ENCODE measurements at places on chromosomes 1 and 21. TPM values are rescaled to one million over a fixed set of nuclear protein-coding genes. Genes with fewer than 3 reads are reported as not detected.

- no peak for DNase-seq
Measured at GRCh38 chr21:15241997-15242736, 177.4 kb upstream of the NRIP1 start.

DNA sequence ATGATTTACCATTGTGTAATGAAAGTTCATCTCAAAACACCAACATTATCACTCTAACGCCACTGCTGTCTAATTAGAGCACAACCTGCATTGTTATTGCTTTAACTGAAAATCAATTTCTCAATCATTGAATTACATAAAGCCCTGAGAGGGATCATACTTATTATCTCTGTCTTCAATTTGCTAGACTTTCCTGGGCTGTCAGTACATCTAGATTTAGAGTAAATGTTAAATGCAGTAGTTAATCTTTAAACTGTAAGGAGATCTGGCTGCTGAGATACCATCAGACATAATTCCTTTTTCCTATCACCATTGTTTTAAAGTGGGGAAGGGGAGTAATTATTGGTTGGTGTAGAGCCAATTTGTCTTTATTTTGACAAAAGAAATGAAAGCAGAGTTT, 1995.1 kb downstream of the MRPL39 start:
- DNase-seq = no peak

GRCh38 chr1:110449661-110450651, 993 bp upstream of the PROK1 start:
- DNase-seq = no peak

DNA sequence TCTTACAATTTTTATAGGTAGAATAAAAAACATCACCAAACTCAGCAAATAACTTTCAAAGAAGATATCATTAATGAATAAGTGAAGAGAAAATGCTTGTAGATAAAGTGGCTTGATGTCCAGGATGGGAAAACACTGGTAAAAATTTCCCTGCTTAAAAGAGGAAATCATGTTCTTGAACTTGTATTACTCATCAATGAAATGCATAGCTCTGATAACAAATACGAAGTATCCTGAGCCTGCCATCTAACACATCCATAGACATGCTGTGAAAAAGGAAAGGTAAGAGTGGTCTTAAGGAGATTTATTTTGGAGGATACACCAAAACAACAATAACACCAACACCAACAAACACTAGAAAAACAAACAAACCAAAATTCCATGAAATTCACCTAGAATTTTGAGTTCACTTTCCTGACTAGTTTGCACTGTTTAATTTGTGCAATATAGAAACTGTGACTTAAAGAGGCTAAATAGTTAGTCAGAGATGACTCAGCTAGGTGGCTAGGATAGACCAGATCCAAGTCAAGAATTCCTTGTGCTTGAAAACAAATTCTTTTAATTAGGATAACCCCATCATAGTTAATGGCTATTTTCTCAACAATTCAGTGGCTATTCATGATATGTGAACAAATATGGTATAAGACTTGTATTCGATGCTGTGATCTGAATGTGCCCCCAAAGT, 179.8 kb upstream of the KCNK2 start:
- peak; percentile 74 for DNase-seq

- no peak for DNase-seq
Measured at GRCh38 chr21:20010691-20011200, 987.5 kb upstream of the NCAM2 start.

The LCE2B gene
- total RNA-seq = not detected

DNA sequence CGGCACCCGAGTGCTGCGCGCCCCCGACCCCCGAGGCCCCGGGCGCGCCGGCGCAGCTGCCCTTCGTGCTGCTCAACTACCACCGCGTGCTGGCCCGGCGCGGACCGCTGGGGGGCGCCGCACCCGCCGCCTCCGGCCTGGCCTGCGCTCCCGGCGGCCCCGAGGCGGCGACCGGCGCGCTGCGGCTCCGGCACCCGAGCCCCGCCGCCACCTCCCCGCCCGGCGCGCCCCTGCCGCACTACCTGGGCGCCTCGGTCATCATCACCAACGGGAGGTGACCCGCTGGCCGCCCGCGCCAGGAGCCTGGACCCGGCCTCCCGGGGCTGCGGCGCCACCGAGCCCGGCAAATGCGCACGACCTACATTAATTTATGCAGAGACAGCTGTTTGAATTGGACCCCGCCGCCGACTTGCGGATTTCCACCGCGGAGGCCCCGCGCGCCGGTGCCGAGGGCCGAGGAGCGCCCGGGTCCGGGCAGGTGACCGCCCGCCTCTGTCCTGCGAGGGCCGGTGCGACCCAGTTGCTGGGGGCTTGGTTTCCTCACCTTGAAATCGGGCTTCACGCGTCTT, 49.0 kb downstream of the SIM2 start:
- DNase-seq = peak; percentile 40

- no peak for DNase-seq
Measured at GRCh38 chr21:38777015-38777414, 28.7 kb upstream of the ETS2 start.

- DNase-seq = no peak
Measured at GRCh38 chr1:86491171-86491950, 22.6 kb downstream of the CLCA1 start.

GRCh38 chr1:37599940-37600339, 4.2 kb upstream of the GNL2 start:
- DNase-seq = no peak

DNA sequence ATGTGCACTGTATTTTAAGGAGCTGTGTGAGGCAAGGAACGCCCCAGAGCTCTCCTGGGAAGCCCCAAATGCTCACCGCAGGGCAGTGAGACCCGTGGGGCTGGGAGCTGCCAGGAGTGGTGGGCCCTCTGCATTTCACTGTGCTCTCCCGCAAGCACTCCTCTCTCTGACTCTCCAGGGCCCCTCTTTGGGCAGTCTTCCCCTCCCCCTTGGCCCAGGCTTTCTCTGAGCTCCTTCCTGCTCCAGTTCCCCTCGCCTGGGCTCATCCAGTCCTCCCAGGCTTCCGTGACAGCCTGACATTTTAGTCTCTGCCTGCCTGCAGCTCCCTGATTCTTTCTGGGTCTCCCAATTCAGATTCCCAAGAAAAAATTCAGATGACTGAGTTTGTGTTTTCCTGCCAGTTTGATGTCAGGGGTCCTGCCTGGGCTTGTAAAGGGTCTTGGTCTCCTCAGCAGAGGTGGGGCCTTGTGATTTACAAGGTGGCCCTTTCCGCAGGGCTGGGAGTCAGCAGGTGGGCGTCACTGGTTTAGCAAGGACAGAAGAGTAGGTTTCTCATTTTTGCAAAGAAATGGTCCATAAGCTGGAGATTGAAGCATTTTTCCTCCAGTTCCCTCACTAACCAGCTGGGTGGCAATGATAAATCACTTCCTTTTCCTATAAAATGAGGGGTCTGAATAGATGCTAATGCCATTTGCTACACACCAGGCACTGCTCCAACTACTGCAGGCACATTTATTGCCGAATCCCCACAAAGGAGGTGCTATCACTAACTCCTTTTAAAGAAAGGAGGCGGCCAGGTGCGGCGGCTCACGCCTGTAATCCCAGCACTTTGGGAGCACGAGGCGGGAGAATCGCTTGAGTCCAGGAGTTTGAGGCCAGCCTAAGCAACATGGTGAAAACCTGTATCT, 1.9 kb upstream of the CA6 start:
- DNase-seq = no peak

DNA sequence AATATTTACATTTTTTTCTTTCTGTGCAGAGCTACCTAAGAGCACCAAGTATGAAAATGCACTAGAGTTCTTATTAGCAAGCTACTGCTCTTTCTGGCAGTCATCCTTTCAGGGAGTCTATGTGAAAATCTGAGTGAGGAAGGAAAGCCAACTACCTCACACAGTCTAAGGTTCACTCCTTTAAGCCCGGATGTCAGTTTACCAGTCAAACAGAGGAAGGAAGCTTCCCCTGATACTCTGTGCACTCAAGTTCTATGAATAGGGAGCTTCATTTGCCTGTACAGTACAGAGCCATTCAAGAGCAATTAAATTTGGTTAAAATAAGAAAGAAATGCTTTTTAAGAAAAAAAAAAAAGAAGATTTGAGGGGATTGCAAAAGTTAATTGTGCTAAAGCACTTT, 6.9 kb downstream of the COL11A1 start:
- no peak for DNase-seq

DNA sequence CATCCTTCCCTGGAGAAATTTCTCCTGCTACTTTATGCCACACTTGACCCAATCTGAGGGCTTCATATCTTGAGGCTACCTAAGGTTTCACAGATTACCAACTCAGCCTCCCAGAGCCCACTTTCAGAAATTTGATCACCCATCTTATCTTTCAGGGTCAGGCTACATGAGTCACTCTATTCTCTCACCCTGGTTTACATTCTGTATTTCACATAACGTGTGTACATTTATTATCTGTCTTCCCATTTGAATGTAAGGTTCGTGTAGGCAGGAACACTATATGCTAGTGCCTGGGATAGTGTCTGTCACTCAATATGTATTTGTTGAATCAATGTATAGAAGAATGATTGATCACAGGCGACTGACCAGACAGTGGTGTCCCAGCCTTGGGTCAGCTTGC, 124.8 kb downstream of the UBE2U start:
- DNase-seq = no peak

DNA sequence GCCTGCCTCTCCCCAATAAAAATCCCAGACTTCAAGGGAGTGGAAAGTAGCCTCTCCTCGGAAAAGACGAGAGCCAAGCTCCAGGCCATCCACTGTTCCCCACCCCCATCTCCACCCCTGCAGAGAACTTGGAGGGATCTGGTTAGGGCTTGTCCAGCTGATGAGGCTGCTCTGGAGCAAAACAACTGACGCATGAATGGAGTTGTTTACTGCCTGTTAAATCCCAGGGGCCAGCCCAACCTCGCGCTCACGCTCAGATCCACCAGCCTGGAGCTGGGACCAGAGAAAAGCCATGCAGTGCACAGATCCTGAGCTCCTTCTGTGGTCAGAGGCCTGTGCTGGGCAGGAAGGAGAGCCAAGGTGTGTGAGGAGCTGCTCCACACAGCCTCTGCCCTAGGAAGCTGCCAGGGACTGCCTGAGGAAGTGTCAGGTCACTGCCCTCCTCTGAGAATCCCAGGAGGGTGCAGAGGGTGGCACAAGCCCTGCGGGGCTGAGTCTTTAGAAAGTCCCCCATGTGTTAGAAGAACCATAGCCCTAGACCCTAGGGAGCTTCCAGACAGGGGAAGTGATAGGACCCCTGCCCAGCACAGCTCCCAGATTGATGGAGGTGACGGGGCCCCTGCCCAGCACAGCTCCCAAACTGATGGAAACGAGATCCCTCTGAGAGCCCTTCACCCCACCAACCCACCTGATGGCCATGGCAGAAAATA, 109.0 kb upstream of the IPO9 start:
- DNase-seq = peak; percentile 94

The MECR gene
- 14.3 TPM for total RNA-seq

DNA sequence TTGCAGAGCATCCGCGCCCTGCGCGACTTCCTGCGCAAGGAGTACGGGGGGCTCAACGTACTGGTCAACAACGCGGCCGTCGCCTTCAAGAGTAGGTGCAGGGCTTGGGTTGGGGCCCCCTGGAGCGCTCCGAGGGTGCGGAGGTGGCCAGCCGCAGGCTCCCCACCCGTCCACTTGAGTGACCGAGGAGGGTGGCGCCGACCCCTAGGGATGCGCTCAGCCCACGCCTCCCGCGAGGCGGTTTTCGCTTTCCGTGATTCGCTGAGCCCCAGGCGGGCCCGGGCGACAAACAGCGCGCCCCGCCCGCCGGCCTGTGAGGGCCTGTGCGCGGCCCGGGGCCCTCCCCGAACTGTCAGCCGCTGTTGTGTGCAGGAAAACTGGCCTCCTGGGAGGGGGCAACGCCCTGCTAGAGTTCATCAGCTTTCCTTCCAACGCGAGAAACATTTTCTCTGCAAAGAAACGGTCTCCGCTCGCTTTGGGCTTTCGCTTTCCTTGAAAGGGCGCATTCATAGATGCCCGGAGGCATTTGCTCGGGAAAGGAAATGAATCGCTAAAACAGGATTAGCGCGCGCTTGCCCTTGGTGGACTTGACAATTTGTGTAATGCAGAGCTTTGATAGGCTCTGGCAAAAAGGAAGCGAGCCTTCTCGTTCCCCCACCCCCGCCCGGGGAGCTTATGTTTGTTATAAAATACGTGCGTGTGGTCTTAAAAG, 668 bp downstream of the CBR3 start:
- peak; percentile 98 for DNase-seq

Measured in M059J (cell line).